ENCODE measurements at places on chromosomes 3 and 15.

DNA sequence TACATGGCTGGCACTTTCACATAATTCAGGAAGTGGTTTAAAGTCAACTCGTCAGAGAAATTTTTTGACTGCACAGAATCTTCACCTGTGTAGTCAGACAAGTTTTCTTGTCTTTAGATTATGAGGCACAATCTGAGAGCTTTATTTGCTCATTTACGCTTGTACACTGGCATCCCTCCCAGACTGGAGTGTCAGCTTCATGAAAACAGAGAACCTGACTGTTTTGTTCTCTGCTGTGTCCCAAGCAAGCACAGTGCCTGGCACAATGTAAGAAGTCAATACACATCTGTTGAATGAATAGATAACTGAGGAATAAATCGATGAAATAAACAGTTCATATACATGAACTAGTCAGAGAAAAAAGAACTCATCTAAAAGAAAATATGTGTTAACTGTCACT lies 846.1 kb upstream of the CFAP20DC start:
- DNase-seq, result no peak

GRCh38 chr3:60304112-60304511 lies 947.1 kb downstream of the FHIT start:
- no peak for DNase-seq

DNA sequence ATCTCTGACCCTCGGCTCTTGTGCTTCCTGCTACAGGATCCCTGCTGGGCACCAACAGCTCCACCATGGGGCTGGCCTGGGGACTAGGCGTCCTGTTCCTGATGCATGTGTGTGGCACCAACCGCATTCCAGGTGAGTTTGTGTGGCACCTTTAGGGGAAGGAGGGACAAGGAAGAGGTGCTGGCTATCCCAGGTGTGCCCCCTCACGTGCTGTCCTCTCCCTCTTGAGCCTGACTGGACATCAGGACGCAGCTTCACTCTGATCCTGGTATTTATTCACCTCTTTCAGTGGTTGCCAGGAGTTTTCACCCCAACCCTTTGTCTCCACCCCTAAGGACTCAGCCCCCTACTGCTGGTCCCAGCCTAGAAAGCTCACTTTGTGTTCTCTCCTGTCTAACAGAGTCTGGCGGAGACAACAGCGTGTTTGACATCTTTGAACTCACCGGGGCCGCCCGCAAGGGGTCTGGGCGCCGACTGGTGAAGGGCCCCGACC lies 960 bp downstream of the THBS1 start:
- DNase-seq, result no peak

DNA sequence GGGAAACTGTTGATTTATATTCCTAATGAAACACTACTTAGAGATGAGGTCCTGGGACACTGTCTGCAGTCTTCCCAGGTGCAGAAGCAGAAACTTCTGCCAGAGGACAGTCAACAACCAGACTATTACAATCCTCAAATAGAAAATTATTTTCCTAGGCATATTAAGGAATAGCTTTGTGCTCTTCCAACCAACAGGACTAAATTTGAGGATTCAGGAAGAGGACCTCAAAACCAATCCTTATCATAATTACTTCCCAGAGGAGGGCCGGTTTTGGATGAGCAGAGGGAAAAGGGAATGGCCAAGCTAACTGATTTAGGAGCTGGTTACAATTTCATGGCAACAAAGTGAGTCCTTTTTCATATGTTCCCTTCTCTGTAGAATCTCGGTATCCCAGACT lies 21.0 kb downstream of the ALDH1A2 start:
- DNase-seq, result no peak

- no peak for DNase-seq
Observed at GRCh38 chr15:90394748-90395442, 6.9 kb downstream of the IQGAP1 start.

DNA sequence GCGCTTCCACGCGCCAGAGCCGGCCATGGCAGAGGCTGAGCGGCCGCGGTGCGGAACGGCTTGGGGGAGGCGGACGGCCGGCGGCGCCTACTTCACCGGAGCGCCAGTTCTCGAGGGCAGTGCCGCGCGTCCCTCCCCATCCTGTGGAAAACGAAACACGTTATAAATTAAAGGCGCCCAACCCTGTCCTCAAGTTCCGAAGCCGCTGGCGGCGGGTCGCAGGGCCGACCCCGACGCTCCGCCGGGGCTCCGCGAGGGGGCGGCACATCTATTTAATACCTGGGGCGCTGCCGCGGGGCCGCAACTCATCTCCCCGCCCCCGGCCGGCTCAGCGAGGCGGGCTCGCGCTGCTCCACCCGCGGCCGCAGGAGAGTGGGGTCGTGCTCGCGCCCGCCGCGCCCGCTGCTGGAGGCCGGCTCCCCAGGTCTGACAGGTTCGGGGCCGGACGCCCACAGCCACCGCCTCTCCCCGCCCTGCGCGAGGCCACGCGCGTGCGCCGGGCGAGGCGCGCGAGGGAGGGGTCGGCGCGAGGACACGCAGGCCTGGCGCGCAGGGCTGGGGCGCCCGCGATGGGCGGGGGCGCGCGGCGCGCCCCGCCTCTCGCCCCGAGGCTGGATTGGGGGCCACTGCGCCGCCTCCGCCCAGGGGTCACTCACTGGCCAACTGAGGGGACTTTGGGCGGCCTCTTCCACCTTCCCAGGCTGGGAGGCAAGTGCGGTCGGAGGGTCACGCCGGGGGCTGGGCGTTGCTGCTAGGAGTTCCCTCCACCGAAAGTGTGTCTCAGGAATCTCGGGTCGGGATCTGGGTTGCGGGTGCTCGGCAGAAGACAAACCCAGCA lies at the start of gene SLC30A4:
Gene SLC30A4 (minus strand): TSS at position 428 of the 838 bp plus-strand sequence. CDS start 401 bp downstream, at position 27.
- DNase-seq, result peak; percentile 64

DNA sequence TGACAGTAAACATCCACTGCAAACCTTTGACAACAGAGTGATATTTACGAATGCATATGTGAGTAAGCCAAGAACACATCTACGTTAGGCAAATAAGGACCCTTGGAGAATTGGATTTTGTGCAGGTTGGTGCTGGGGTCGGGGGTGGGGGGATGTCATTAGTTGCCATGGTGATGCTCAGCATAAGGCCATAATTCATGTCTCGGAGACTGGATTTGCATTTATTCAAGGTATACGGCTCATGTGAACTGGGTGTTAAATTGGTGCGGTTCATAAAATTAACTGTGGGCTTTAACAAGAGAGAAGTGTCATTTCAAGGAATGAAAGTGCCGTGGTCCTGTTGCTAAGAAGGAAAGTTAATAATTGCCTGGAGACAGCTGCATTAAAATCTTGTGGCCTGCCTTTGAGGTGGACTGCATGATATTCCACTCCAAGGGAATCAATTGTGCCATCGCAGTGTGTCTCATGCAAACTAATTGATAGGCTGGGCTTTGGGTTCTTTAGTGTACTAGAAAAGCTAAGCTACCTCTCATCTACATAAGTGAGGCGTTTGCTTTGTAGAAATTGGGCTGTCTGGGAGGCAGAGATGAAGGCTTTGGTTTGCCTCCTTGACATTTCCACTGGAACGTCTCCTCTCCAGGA lies 228.9 kb upstream of the FEZF2 start:
- no peak for DNase-seq

GRCh38 chr3:162643245-162643644 lies 1146.6 kb downstream of the OTOL1 start:
- DNase-seq, result no peak

DNA sequence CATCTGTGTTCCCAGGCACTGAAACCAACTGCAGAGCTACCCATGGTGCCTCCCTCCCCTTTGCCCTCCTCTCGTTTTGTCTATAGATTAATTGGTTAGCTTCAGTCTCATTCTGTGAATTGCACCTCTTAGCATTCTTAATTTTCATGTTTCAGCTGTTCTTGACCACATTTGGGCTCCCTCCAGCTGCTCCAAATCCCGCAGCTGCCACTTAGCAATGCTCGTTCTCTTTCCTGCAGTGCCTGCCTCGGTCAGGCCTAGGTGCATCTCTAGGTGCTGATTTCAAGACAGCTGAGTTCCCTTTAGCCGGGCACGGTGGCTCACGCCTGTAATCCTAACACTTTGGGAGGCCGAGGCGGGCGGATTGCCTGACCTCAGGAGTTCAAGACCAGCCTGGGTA lies 47.0 kb upstream of the SMAD3 start:
- no peak for DNase-seq

GRCh38 chr15:39786447-39787056 lies 3.9 kb upstream of the FSIP1 start:
- no peak for DNase-seq

DNA sequence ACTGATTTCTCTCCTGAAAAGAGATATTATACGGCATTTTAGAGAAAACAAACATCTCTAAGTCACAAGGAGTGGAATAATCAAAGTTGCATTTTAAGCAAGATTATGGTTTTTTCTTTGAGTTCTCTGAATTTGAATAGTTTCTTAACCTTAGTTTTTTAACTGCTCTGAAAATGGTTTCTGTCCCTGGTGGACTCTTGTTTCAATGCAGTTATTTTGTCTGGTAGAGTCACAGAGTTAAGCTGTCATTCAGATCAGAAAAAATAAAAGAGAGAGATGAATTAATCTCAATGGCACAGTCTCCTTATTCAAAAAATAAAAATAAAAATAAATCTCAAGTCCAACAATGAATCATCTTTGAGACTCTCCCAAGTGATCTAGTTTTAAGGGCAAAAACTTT lies 19.0 kb downstream of the AGTR1 start:
- DNase-seq, result no peak
